Jurkat, Clone E6-1 (cell line): ENCODE measurements at places on chromosomes 4 and X.

- no peak for DNase-seq
These were observed 90.8 kb upstream of the SHISA3 start for GRCh38 chr4:42306221-42307109.

GRCh38 chr4:48649505-48649904 is 130.6 kb downstream of the FRYL start:
- DNase-seq = no peak

GRCh38 chrX:39427906-39428305 is 626.6 kb downstream of the MID1IP1 start:
- no peak for DNase-seq

GRCh38 chr4:181507180-181507835 is 735.9 kb upstream of the TENM3 start:
- no peak for DNase-seq

- DNase-seq = no peak
These were observed 22.1 kb downstream of the NELFA start for GRCh38 chr4:1986578-1987210.

DNA sequence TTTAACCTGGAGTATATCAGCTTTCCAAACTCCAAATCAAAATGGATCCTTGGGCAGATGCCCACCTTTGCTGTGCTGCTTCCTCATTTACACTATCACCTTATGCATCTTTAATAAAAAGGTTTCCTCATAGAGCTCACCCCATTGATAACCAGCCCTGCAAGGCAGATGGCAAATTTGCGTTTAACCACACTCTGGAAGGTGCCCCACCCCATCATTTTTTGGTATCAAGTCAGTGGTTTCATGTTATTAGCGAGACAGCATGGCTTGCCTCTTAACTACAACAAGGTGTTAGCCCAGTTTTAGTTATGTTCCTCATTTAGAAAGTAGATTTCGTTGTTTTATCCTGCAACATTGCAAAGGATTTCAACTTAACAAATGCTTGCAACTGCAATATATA is 214.0 kb upstream of the WDFY3 start:
- DNase-seq = no peak

DNA sequence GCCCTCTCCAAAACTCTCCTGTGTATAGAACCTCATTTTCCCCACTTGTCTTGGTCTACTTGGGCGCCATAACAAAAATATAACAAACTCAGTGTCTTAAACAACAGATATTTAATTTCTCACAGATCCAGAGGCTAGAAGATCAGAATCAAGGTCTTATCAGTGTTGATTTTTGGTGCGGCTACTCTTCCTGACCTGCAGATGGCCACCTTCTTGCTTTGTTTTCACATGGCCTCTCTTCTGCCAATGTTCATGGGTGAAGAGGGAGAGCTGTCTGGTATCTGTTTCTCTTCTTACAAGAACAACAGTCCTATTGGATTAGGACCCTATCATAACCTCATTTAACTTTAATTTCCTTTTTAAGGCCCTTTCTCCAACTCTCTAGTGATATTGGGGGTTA is 177.3 kb downstream of the PABPC4L start:
- DNase-seq = no peak

GRCh38 chr4:1021386-1022050 is 10.1 kb downstream of the FGFRL1 start:
- DNase-seq = no peak

- no peak for DNase-seq
These were observed 92.4 kb downstream of the SLITRK2 start for GRCh38 chrX:145910017-145910416.

- DNase-seq = no peak
These were observed 443.0 kb downstream of the GPM6A start for GRCh38 chr4:175369087-175369486.

GRCh38 chr4:168822481-168822880 is 187.6 kb downstream of the CBR4 start:
- DNase-seq = no peak

DNA sequence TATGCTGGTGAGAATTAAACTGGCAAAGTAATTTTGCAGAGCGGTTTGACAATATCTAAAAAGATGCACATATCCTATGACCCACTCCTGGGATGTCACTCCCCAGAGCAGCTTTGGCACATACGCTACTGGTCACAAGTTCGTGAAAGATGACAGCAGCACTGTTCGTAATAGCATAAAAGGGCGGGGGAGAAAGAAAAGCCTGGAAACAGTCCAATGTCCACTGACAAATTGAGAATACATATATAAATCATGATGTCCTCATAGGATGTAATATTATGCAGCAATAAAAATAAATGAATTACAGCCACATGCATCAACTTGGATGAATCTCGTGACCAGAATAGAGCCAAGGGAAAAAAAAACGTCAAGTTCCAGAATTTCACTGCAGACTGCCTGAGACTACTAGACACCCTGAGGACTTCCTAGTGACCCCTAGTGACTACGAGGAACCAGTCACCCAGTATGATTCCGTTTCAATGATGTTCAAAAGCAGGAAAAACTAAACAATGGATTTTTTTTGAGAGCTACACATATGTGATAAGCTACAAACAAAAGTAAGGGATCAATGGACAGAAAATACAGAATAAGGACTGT is 1.8 kb downstream of the PCSK1N start:
- no peak for DNase-seq

DNA sequence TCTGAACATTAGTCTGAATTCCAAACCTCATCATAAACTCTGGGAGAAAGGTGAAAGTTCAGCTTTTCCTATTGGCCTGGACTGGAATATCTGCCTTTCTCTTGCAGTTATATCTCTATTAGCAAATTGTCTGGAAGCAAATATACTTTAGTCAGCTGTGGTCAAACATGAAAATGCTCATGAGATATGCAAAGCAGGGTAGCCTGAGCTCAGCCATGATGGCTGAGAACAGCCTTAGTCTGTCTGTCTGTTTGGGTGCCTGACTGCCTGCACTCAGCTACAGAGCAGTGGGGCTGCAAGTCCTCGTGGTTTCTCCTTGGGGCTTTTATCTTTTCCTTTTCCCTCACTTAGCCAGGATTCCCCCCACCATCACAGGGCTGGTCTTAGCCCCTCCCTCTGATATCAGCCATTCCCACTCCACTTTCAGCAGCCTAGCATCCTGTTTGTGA is 19.5 kb upstream of the PGRMC2 start:
- no peak for DNase-seq

- DNase-seq = peak; percentile 2
These were observed at the start of gene KLHL4 for GRCh38 chrX:87517571-87518141. Gene KLHL4 (plus strand): TSS chrX:87517802. CDS start chrX:87517894, 92 bp downstream.

- DNase-seq = no peak
These were observed 66.9 kb upstream of the STIM2 start for GRCh38 chr4:26793735-26794134.

- DNase-seq = no peak
These were observed 184.1 kb upstream of the LNX1 start for GRCh38 chr4:53775381-53775780.

- no peak for DNase-seq
These were observed 585.7 kb downstream of the TLL1 start for GRCh38 chr4:166458756-166459155.

GRCh38 chrX:134679644-134680043 is 21.4 kb upstream of the PLAC1 start:
- DNase-seq = no peak

DNA sequence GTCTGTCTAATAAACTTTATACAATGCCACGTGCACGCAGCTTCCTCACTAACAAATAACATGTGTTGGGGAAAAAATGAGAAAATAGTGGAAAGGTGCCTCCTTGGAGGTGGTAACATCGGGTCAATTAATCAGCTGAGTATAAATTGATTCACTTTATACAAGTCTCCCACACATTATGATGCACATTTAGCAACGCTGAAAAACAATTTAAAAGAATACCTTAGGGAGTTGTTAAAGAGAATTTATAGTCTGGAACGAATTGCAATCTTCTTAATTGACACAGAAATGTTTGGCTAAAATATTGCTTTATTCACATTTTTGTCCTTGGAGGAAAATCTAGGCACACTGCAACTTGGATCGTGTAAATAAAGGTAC is 84.2 kb downstream of the HPRT1 start:
- no peak for DNase-seq
